ENCODE measurements at places on chromosomes 4 and X. TPM values are rescaled to one million over a fixed set of nuclear protein-coding genes. Genes with fewer than 3 reads are reported as not detected.
A peak's percentile ranks its signal among the peaks of the same experiment; 100 is the strongest.

MAN2B2 gene
- total RNA-seq, result 18.0 TPM

SLC9B1 gene
- total RNA-seq, result 0.74 TPM

SPANXB1 gene
- total RNA-seq, result not detected

BTC gene
- 4.5 TPM for total RNA-seq

EDA2R gene
- not detected for total RNA-seq

COL4A6 gene
- 2.4 TPM for total RNA-seq

POF1B gene
- 0.15 TPM for total RNA-seq

- DNase-seq, result peak; percentile 21
Measured at GRCh38 chr4:183986971-183987946, 82.2 kb downstream of the STOX2 start.

- no peak for DNase-seq
Measured at GRCh38 chr4:140099983-140100382, 54.0 kb downstream of the MAML3 start.

DNA sequence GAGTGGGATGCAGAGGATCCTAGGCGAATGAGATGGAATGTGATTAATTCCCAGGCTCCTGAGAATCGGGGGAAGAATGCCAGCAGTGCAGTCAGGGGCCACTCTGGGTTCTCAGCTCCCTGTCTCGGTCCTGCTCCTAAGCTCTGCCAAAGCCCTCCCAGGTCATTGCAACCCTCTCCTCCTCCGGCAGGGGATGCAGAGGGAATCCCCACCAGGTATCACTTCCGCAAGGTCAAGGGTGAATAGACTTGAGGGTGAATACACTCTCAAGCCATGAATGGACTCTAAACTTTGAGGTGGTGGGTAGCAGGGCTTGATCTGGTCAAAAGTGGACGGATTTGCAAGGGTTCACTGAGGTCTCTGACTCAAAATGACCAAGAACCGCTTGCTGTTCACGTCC, 139.3 kb upstream of the MXRA5 start:
- DNase-seq, result no peak

DNA sequence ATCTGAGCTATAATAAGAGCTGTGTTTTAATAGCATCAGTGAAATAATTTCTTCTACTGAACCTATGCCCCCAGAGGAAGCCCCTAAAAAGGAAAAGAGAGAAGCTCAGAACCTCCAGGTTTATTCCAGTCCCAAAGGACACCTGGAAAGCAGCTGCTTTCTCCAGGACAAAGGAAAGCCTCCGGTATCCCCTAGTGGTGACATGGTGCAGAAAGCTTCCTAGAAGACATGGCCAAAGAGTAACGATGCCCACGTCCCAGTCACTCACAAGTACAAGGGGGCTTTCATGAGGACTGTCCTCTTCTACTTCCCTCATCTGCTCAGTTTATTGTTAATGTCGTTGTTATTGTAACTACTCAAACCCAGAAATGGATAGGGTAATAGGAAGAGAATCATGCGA, 343.9 kb downstream of the UNC5C start:
- peak; percentile 12 for DNase-seq

GRCh38 chr4:180619440-180619839, 1623.8 kb upstream of the TENM3 start:
- DNase-seq, result no peak

DNA sequence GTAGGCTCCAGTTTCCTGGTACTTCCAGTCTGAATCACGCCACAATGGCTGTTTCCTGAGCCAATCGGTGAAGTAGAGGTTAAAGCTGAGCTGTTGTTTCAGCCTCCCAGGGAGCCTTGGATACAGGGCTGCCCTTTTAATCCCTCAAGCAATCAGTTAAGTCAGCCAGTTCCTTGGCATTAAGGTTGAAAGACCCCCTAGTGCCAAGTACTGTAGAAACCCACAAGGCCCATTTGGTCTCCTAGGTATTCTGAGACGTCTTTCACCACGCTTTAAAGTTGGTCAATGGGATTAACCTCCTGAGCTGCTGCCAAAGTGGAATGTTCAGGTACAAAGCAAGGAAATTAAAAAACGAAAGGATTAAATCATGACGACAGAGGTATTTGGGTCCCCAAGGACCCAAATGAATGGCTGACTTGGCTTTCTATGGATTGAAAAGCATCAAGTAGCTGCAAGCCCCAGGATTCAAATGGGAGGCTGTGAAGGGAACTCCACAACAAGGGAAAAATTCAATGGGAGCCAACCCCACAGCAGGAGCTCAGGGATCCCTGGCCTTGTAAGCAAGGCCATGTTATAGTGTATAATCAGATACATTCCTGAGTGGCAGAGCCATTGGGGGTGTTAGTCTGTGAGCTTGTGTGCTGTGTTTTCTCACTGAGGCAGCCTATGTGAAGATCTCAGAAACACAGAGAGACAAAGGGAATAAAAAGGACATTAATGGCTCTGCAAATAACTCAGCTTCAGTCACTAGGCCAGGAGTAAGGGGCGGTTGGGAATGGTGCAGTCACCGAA, 86.0 kb downstream of the ATG4A start:
- DNase-seq, result no peak

GRCh38 chr4:175127314-175127713, 209.2 kb downstream of the ADAM29 start:
- DNase-seq, result no peak

DNA sequence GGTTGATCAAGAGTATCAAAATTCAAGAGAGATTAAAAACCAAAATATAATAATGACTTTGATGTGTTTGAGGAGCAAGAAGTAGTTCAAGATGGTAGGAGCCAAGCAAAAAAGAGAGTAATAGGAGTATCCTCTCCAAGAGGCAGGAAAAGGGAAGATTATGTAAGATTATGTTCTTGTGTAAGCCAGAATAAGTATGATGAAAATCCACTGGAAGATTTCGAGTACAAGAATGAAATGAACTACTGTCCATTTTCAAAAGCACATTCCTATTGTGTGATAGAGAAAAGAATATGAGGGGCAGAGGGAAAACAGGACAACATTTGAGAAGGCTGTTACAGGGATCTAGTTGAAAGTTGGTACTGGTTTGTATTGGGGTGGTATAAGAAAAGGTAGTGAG, 659.6 kb upstream of the INTU start:
- no peak for DNase-seq

DNA sequence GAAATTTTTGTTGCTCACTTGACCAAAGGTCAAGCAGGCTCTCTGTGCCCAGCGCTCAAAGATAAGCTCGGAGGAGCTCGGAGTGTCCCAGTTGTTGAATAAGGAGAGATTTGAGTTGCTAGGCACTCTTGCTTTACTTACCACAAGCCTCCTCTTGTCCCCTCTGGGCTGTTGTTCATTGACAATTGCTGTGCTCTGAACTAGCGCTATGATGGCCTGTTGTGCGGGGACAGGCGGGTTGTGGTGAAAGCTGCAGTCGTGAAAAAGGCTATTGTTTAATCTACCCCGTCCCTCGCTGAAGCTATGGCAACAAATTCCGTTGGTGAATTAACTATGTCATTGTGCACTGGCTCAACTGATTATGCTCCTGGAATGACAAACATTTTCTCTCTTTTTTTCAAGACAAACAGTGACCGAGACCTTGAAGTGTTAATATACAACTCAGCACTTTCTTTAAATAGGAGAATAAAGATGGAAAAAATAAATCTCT, 21.0 kb upstream of the POLA1 start:
- no peak for DNase-seq

GRCh38 chr4:7590899-7591298, 156.2 kb upstream of the PSAPL1 start:
- DNase-seq, result no peak

GRCh38 chr4:11598591-11598990, 169.9 kb upstream of the HS3ST1 start:
- DNase-seq, result no peak

GRCh38 chr4:60885011-60885410, 315.1 kb upstream of the ADGRL3 start:
- no peak for DNase-seq

DNA sequence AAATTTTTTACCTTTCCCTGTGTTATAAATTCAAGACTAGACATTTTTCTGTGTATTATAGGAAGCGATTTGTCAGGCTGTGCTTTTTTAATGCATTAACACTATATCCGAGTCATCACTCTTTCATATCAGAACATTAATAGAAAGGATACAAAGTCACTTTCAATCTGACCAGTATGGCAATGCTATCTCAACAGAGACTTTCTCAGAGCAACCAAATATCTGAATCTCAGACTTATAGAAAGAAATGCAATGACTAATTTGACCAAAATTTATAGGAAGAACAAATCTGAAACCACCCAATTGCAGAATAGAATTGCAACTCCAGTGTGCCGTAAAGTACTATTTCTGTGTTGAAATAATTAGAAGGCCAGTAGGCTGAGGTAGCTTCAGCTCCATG, 473 bp upstream of the TKTL2 start:
- no peak for DNase-seq

GRCh38 chrX:15723887-15724517, 14.1 kb upstream of the CA5B start:
- DNase-seq, result no peak

DNA sequence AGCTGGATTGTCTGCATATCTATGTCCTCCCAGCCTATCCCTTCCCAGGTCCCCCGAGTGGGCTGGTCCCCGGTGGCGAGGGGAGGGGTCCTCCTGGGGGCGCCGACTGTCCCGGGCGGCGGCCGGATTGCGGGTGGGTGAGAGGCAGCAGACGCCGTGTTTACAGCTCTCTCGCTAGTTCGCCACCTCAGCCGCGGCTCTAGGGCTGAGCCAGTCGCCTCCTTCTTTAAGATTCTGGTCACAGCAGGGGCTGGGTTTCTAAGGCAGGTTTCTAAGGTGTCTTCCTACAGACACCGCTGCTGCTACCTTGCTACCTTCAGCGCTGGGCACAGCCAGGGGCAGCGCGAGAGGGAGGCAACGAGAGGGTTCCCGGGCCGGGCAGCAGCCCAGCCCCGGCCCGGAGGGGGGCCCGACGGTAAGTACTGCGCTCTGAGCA, 57.2 kb downstream of the FRMPD3 start:
- DNase-seq, result no peak

DNA sequence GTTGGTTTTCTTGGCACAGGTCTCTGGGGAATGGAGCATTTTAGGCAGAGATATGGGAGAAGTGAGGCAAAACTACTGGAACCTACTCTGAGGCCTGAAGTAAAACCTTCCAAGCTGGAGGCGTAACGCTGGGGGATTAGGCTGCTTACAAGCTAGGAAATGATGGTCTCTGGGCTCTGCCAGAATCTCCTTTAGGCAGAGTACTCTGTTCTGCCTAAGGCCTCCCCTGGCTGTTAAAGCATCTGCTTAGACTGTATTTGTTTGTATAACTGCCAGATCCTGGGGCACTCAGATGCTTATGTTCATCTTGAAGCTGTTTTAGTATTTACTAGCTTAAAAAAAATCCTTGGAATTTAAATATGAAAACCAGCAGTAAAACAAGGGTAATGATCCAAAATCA, 822.2 kb downstream of the RPA4 start:
- DNase-seq, result no peak

DNA sequence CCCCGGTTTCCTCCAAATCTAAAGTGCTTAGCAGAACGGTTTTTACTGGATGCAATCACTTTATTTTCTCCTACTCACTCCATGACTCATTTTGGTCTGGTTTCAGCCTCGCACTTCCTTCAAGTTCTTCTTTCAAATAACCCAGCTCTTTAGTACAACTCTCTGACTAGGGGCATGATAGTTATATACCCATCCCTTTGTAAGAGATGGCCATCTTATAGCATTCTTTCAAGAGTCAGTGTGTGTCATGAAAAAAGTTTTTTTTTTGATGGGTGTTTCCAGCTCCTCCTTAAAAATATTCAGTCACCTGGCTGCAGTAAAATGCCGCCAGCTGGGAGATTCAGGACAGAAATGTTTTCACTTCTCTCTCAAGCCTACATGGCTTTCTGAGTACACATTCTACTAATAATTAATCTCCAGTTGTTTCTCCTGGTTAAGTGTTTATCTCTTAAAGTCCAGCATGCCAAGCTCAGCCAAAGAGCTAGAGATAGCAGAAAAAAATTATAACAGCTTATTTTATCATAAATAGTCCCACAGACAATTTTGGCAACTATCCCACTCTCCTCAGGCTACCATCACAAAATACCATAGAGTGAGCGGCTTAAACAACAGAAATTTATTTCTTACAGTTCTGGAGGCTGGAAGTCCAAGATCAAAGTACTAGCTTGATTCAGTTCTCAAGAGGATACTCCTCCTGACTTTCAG, 139.3 kb downstream of the GASK1B start:
- no peak for DNase-seq

DNA sequence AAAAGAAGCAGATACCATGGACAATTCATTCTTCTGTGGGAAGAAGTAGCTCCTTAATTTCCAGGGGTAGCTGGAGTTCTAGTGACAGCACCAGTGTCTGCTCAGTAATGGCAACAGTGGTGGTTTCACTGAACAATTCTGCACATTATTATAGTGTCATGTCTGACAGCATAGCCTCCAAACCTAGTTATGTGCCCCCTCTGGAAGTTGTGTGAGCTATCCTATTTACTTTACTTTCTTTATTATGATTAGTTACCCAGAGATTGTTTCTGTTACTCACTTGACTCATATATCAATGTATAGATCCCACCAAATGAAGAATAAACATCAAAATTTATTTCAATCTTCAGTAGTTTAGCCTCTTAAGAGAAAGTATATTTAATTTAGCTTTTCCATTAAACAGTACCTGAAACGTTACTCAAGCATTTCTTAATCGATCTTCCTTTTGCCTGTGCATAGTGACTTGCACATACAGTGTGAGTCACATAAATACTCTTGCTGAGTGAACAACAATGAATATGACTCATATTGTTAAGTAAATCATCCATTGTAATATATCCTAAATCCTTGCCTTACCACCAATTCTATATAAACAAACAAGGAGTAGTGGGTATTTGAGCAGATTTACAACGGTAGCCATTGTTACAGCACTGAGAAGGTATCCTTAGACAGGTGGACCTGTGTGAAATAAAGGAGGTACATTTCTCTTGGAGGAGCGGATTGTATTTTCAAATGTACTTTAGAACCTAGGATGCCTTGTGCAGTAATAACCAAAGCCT, 534.7 kb downstream of the ANKRD50 start:
- no peak for DNase-seq

DNA sequence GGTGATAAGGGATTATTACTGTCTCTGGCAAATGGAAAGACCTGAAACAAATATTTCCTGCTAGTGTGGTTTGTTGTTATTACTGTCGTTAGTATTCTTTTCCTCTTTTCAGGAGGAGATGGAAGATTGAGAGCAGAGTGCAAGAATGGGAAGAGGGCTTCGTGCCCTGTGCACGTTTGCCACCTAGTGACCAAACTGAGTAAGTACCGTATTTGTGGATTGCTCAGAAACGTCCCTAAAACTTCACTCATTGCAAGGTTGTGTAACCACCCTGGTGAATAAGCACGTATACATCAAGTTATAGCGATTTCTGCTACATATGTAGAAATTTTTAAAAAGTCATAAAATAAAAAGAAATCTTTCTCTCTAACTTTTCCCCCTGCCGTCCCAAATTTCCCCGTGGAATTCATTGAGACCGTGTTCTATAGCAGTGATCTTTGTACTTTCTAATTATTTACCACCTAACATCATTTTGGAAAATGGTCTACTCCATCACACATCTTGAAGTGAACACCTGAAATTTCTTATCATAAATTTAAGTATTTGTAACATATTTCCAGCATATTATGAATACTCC, 24.3 kb downstream of the LINC00632 start:
- no peak for DNase-seq
